ENCODE measurements at places on chromosomes 3 and 15.

DNA sequence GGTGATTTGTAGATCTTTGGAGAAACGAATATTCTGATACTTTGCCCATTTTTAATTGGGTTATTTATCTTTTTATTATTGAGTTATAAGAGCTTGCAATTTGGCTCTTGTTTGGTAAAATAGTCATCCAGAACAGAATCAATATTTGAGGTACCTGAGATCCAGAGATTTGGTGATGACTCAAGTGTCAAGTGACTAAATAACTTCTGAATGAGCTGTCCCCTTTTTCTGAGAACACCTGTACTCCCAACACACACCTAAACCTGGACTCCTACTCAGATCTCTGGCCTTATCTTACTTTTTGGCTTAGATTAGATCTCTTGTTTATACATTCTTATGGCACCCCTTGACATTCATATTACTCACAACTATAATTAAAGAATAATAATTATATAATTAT lies 3.1 kb upstream of the TRA2B start:
- no peak for DNase-seq

- no peak for DNase-seq
These were observed 15.2 kb downstream of the ITIH3 start for GRCh38 chr3:52809662-52810377.

DNA sequence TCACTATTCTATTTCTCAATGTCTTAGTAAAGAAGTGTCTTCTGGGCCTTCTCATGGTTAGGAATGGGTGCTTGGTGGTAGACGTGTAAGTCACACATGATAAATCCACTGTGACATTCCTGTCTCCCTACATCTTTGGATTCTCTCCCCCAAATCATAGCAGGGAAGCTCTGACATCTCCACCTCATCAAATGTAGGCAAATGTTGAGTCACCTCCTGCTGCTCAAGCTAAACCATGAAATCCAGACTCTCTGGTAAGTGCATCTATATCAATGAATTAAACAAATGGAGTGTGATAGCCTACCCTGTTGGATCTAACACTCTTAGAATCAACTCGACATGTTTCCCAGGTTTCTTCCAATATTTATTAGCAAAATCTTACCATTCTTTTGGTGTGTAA lies 42.8 kb upstream of the RPL35A start:
- DNase-seq = no peak

DNA sequence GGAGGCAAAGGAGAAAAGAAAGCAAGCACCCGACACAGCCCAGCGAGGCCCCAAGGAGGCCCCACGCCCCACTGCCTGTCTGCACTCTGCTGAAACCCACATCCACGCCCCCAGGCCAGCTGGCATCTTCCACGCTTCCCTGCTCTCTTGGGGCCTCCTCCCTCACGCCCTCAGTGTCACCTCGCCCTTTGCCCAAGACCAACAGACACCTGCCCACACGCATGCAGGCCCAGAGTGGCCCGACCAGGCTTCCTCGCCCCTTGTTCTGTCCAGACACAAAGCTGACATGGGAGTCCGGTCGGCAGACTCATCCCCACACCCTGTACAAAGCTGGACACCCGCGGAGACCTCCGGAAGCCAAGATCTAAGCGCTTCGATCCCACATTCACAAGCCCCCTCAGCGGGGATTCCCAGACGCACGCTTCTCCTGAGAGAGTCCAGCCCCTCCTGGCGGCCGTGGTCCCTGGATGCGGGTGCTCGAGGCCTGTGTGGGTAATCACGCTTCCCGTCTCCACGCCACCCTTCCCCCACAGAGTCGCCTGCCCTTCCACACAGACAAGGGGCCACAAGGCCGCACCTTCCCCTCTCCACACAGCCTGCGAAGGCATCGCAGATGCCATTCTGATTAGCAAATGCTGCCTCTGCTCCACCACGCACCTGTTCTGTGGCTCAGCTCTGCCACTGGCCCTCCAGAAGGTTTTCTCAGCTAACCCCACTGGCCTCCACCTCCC lies 176.6 kb downstream of the XXYLT1 start:
- no peak for DNase-seq

DNA sequence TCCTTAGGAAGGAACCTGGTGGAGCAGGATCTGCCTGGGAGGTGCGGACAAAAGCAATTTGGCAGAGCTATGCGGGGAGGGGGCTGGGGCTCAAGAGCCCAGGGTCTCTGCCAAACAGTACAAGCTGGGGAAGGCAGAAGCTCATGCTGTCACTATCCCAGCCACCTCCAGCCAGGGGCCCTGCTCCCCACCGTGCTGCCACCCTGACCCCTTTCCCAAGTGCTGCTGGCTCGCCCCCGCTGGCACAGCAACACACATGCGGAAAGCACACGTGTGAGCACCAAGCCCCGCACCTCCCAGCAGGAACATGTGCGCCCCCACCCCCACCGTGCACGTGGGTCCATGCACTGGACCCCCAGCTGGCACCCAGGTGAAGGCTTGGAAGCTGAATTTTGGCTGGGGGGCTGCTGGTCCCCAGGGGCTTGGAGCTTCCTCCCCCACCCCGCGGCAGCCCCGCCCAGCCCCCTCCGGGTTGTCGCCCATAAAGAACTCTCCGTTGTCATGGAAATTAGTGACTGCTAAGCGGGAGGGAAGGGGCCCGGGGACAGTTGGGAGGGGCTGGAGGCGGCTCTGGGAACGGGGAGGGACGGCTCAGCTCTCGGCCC lies 742 bp downstream of the CAMKV start:
- DNase-seq = no peak

DNA sequence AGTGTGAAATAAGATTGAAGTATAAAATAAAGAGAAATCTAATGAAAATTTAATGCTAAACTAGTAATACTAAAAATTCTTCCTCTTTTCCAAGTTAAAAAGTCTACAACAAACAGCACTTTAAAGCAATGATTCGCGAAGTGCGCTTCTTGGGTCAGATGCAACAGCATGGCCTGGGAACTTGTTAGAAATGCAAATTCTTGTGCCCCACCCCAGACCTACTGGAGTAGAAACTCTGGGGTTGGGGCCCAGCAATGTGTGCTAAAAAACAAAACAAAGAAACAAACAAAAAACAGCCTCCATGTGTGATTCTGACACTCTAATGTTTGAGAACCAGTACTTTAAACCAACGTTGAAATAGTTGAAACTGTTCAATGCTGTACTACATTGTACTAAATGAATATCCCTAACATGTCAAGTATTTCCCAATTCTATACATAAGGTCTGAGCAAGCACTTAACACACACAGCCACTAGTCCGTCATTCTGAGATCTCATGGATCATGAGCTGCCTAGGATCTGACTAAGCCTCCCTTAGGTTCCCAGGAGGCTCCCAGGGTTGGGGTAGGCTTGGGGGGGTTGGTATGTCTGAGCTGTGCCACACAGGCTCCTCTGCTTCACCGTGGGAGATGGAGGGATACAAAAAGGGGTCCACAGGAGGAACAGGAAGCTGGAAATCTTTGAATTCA lies 6.1 kb downstream of the RASGRP1 start:
- no peak for DNase-seq

GRCh38 chr3:140258222-140258724 lies 323.3 kb downstream of the CLSTN2 start:
- DNase-seq = peak; percentile 4

DNA sequence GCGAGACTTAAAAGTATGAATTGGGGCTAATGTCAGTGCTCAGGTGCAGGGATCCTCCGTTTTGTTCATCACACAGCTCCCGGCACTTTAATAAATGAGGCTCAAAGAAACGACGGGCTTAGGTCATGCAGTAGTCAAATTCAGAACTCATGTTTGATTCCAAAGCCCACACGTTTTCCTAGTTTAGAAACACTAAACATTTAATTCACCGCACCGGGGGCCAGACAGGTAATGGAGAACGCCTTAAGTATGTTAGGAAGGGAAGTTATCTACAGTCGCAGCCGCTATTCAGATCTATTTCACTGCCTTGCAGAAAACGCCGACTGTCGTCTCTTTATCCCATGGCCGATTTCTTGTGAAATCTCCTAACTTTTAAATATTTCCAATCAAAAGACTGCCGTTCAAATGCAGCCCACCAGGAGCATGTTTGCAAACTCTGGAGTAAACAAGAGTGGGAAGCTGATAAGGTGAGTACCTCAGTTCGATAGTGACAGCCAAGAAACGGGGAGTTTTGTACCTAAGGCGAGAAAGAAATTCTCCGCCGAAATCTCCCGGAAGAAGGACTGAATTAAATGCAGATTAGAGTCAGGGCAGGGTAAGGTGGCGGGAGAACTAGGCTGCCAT lies 569 bp downstream of the HIGD2B start:
- no peak for DNase-seq

- DNase-seq = no peak
These were observed 62.8 kb downstream of the SYNM start for GRCh38 chr15:99167640-99168039.

DNA sequence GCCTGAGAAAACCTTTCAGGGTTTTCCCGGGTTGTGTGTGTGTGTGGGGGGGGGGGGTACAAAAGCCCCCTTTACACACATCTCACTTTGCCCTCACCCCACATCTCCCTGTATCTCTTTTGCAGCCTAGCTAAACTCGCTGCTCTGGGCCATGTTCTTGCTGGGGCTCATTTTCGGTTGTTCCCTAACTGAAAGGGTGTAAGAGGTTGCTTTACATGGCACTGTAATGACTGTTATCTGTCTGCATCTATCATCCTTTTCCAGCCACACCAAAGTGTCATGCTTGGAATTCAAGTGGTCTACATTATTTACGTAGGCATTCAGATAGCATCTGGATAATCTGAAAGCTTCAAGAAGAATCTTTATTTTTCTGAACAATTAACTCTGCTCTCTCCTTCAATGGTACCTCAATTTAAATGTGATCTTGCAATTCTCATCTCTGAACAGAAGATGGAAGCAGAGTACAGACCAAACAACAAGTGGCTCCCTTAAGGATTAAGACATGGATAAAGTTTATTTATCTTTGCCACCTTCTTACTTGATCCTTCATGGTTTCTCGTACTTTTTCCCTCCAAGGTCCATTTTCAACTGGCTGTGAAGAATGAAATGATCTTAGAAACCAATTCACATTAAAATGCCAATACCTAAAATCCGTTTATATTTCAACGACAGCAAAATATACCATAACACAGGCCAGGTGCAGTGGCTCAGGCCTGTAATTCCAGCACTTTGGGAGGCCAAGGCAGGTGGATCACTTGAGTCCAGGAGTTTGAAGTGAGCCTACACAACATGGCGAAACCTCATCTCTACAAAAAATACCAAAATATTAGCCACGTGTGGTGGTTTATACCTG lies 34.9 kb downstream of the DCLK3 start:
- peak; percentile 48 for DNase-seq

- no peak for DNase-seq
These were observed 799 bp downstream of the RARB start for GRCh38 chr3:25428789-25429335.

- peak; percentile 13 for DNase-seq
These were observed 219.0 kb downstream of the SHQ1 start for GRCh38 chr3:72629191-72629631.

- peak; percentile 85 for DNase-seq
These were observed 89.0 kb downstream of the IQSEC1 start for GRCh38 chr3:12984023-12984823.

- no peak for DNase-seq
These were observed 62.0 kb downstream of the ZNF445 start for GRCh38 chr3:44415421-44415820.

GRCh38 chr3:192655628-192656027 lies 71.7 kb downstream of the FGF12 start:
- DNase-seq = no peak

GRCh38 chr15:42604894-42605744 lies 29.7 kb downstream of the STARD9 start:
- peak; percentile 65 for DNase-seq

- peak; percentile 22 for DNase-seq
These were observed 637.1 kb downstream of the MAGI1 start for GRCh38 chr3:65401359-65402305.

- no peak for DNase-seq
These were observed 105.6 kb downstream of the GTPBP8 start for GRCh38 chr3:113096188-113096892.

- no peak for DNase-seq
These were observed 12.5 kb downstream of the ZPLD1 start for GRCh38 chr3:102447272-102447671.

DNA sequence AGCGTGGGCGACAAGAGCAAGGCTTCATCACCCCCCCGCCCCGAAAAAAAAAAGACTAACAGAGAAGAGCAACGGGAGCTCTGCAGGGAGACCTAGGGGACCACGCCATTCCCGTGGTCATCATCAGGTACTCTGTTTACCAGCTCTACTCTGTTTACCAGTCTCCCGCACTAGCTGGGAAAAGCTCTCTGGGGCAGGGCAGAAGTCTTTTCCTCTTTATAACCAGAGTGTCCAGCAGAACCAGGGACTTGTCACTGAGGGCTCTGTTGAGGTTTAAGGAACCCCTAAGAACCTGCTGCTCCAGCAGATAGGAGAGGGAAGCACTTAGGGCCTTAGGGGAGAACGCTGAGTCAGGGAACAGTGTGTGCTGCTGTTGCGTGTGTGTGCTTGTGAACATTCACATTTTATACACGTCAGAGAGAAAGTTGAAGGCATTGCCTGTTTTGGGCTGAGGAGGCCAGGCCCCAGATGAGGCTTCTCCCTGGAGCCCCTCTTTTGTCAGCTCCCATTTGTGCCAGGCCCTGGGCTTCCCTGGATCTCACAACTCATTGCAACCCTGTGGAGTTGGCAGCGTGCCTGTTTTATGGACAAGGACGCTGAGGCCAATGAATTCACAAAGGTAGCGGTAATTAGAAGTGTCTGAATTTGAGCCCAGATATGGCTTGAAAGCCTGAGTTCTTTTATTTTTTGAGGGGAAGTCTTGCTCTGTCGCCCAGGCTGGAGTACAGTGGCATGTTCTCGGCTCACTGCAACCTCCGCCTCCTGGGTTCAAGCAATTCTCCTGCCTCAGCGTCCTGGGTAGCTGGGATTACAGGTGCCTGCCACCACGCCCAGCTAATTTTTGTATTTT lies 24.2 kb upstream of the ERICH6 start:
- DNase-seq = no peak

- no peak for DNase-seq
These were observed 11.6 kb downstream of the DUOX1 start for GRCh38 chr15:45141386-45141785.

- no peak for DNase-seq
These were observed 204.1 kb upstream of the TBL1XR1 start for GRCh38 chr3:177401375-177401774.

- no peak for DNase-seq
These were observed 17.8 kb downstream of the SPTBN5 start for GRCh38 chr15:41876007-41876406.

DNA sequence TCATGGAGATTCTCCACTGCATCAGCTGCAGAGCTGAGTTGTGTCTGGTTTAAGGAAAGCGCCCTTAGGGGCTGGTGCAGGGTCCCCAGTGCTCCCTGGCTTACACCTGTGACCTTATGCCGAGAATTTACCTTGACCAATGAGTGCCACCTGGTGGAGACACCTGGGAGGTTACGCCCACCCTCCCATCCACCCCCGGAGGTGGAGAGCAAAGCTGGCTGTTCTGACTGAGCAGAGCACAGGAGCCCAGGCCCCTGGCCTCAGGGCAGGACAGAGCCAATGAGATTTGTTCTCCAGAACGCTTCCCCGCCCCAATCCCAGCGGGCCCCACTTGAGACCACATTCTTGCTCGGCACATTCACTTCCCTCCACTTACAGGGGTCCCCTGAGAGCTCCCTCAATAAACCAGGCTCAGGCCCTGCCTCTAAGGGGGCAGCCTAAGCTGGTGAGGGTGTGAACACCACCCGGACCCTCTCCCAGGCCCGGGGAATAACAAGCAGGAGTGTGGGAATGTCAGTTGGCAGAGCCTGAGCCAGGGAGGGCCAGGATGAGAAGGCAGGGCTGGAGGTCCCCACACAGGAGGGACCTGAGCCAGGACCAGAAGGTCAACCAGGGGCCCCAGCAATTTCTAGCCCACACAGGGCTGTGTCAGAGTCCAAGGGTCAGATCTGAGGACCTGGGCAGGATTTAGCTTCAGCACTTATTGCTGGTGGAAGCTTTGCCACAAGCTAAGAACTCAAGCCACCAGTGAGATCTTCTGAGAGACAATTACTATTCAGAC lies 117.1 kb downstream of the TPRA1 start:
- DNase-seq = peak; percentile 43
